ELF-1 (cell line): ENCODE measurements at places on chromosomes 4 and X.
A peak's percentile ranks its signal among the peaks of the same experiment; 100 is the strongest.

GRCh38 chr4:53150631-53151488 lies 215.0 kb downstream of the SCFD2 start:
- no peak for DNase-seq

- no peak for DNase-seq
Observed at GRCh38 chr4:125323654-125324053, 8.9 kb downstream of the FAT4 start.

GRCh38 chr4:159363361-159363760 lies 260.5 kb downstream of the RAPGEF2 start:
- no peak for DNase-seq

DNA sequence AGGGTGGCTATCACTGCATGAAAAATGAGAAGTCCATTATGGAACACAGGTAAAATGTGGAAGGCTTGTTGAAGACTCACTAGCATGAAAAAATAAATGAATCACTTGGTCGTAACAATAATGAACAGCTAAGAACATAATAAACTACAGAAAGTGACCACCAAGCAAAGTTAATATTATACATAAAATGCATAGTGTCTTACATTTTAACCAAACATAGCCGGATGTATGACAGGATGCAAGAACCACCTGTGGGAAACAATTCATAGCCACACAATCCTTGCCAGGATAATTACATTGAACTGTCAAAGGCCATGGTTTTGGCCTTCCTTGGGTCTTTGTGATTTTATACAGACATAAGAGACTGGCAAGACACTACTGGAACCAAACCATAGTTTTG lies 81.9 kb upstream of the ATXN3L start:
- no peak for DNase-seq

DNA sequence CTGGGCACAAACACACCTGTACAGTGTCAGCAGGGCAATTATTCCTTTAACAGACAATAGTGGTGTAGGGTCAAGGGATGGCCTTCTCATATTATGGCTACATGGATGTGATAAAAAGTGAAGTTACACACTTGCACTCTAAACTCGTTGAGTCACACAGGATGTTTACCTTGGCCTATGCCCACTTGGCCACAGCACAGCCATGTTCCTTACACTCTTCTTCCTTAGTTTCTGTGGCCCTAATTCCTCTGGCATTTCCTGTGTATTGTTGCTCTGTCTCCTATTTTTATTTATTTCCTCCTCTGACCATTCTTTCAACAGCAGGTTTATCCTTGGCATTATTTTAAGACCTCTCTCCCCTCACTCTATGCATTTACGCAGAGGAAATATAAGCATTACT lies 86.8 kb upstream of the NPFFR2 start:
- DNase-seq, result no peak

DNA sequence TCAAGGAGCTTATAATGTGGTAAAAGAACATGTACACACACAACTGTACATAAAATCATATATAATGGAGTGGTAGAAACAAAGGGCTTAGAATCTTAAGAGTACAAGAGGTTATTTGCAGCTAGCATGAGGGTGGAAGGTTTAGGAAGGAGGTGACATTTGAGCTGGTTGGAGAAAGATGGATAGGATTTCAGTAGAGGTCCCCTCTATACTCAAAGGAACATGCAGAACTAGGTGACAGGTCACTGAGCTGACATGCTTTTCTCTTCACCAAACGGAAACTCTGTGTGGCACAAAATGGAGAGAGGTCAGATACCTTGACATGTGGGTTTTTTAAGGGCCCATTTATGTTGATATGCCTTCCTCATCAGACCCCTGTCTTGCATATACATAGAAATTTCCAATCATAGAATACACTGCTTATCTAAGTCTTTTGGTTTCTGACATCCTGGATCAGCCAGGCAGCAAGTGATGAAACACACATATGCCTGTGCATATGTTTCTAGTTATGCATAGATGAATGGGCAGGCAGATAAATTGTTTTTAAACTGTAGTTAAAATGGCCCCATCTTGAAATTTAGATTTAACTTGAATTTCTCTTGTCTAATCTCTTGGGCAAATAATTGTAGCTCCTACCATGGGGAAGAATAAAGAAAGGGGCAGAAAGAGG lies 29.3 kb downstream of the CLCN5 start:
- DNase-seq, result no peak

GRCh38 chr4:189787216-189788031 lies 153.2 kb upstream of the FRG1 start:
- no peak for DNase-seq

DNA sequence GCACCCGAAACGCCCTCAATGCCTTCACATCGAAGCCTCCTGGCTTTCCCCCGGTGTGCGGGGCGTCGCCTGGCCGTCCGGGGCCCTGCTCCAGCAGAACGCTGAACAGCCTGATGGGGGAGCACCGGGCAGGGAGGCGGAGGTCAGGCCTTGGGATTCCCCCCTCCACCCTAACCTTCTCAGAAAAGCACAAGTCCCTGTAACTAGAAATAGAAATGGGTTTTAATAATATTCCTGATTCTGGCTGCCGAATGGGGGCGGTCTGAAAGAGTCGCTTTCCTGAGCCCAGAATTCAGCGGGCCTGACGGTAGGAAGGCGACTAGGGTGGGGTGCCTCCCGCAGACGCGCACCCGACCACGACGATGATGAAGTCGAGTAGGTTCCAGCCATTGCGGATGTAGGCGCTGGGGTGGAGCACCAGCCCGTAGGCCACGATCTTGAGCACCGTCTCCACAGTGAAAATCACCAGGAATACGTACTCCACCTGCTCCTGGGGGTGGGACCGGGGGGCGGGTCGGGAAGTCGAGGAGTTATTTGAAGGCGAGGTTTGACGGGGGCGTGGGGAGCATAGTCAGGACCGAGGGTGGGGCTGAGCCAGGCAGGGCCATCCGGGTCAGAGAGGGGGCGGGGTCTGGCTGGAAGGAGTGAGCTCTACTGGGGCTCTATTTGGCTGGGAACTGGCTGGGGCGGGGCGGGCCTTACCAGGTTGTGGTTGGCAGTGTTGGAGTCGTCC lies 2.5 kb downstream of the CACNA1F start:
- peak; percentile 76 for DNase-seq

GRCh38 chr4:28014469-28014868 lies 1153.8 kb downstream of the STIM2 start:
- DNase-seq, result no peak

DNA sequence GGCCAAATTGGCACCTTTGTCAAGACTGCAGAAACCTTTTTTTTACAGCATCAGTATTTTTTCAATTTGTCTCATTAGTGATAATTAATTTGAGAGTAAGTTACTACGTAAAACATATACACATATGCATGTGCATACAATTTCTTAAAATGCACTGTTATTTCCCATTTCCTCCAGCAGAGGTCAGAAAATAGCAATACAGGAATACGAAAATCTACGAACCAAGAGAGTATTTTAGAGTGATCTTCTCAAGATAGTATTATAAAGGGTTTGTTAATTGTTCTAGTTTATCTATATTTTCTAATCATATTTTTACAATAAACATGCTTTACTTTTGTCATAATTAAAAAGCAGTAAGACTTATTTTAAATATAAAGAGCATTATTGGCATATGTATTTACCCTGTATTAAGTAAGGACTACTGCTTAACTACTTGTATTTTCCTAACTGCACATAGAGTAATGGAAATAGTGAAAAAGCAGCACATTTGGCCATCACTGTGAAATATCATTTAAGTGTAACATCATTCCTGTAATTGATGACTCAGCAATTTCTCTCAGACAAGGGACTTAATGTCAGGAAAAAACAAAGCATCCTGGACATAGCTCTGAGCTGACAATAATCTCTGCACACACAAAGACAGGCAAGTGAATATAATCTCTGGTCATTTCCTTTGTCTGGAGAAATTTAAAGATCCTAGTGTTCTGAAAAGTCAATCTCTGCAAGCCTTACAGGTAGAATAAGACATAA lies 45.6 kb downstream of the MAOB start:
- no peak for DNase-seq

GRCh38 chr4:142547974-142548373 lies 298.1 kb downstream of the INPP4B start:
- DNase-seq, result no peak

DNA sequence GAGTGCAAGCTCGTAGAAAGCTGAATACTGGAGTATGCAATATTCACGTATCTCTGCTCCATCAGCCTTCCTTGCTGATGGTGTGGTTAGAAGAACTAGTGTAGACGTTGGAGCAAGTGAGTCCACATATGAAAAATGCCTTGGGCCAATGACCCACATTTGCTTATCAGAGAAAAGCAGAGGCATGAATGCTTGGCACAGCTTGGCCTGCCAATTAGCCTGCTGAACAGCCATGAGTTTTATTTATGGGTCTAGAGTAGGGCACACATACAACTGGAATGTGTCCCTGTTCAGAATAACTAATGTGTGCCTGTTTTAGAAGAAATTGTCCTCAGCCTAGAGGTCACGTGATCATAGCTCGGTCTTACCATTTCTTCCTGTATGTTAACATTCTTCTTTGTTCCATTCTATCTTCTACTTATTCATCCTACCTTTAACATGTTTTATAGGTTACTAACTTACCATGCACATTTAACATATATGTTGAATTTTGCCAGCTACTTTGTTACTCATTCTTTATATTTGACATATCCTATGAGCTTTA lies 432.7 kb upstream of the AADAT start:
- no peak for DNase-seq

- DNase-seq, result no peak
Observed at GRCh38 chrX:1327651-1328304, 8.8 kb upstream of the IL3RA start.

DNA sequence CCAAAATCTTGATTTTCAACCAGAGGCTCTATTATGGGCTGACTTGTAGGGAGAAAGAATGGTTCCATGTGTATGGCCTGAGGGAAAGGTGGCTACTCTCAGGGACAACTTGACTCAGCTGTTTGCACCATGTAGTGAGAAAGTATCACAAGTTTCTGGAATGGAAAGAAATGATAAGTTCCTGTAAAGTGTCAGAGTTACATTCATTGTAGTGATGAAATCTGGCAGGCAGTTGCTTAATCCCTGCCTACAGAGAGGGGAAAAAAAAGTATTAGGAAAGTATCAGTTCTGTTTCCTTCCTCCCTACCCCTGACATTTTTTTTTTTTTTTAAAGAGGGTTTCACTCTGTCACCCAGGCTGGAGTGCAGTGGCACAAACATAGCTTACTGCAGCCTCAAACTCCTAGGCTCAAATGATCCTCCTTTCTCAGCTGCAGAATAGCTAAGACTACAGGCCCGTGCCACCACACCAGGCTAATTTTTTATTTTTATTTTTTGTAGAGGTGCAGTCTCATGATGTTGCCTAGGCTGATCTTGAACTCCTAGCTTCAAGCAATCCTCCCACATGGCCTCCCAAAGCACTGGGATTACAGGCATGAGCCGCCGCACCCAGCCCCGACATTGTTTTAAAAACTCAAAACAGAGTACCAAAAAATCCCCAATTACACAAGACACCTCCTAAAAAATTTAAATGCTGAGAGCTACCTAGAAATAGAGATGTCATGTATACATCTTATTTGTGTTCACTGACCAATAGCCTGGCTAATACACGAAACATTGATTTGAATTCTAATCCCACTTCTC lies 4.8 kb upstream of the FBXL5 start:
- no peak for DNase-seq

DNA sequence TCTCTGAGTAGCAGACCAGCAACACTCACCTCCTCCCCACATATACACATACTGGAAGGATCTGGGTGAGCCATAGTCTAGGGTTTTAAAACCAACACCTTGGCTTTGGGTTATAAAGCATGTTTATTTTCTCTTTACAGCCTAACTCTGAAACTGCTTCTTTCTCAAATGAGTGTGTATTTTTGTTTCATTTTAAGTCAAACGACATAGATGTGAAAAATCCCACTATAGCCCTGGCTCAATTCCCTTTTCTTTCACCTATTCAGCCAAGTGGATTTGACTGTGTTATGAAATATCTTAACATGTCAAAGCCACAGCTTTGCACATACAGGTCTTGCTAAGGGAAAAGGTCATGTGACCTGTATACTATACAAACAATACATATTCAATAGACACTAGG lies 13.8 kb downstream of the NEXMIF start:
- no peak for DNase-seq

GRCh38 chr4:119081943-119082342 lies 53.7 kb upstream of the MYOZ2 start:
- no peak for DNase-seq

DNA sequence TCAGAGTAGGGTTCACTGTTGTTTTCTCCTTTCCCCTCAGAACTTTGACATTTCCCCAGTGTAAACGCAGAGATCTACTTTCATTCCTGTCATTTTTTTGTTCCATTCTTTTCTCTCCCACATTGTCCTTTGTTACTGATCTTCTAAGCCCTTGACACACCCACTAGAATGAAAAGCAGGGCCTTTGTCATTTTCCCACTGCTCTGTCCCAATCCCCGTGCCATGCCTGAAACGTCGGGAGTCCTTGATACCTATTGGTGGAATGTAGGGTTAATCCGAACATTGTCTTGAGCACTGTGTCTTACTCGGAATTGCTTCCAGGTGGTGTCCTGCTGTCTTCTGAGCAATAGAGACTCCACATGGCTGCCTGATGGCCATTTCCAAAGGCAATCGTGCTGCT lies 887.1 kb upstream of the FRG1 start:
- DNase-seq, result no peak

DNA sequence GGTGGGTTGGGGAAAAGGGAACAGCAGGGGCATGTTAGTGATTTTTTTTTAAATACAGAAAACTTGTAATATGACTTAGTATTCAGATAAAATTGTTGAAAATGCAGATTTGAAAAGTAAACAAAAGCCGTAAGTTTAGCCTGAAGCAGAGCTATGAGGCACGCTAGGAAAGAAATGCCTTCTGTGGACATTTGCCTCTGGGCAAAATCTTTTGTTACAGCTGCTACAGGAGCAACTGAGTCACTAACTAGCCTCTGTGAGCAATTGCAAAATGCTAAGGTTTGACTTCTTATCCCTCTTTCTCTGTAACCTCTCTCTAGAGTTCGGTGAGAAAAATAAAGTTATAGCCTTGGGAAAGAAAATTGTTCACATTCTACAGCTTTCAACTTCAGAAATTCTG lies 350.0 kb downstream of the SLC7A11 start:
- no peak for DNase-seq

GRCh38 chr4:6142935-6143602 lies 57.3 kb downstream of the JAKMIP1 start:
- DNase-seq, result no peak

GRCh38 chr4:135732448-135732847 lies 1530.9 kb upstream of the PABPC4L start:
- DNase-seq, result no peak

DNA sequence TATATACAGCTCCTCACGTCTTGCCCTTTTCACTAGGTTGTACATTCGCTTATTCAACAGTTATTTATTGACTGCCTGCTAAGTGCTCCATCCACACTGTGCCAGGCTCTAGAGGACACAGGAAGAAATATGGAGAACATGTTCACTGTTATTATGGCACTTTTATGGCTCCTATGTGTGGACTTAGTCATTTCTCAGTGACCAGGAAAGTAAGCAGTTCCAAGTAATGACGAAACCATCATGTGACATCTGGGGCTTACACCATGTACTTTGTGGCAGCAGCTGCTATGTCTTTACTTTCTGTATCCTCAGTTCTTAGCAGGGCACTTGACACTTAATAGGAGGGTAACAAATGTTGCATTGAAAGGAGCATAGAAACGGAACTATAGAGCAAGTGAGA lies 278.0 kb downstream of the ANK2 start:
- no peak for DNase-seq
